ENCODE measurements at places on chromosomes 7 and 10.

DNA sequence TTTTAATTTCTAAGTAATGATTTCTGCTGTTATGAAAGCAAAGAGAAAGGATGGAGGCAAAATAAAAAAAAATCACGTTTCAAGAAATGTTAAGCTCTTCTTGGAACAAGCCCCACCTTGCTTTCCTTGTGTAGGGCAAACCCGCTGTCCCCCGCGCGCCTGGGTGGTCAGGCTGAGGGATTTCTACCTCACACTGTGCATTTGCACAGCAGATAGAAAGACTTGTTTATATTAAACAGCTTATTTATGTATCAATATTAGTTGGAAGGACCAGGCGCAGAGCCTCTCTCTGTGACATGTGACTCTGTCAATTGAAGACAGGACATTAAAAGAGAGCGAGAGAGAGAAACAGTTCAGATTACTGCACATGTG lies 2.4 kb downstream of the ADRB1 start:
- no peak for DNase-seq

DNA sequence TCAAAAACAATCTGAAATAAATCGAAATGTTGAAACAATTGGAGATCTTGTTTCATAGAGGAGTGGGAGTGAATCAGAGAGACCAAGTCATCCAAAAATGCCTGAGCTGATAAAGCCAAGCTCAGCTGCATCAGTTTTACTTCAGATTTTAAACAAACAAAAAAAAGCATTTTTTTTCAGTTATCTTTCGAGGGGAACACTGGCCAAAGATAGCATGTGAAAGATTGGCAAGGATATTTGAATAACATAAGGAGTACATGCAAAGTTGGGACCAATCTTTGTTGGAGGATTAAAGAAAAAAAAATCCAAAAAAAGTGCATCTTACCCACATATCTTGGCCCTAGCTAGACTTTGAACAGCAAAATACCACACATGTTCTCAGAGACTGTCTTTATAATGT lies 47.2 kb downstream of the RHOBTB1 start:
- DNase-seq, result no peak

GRCh38 chr7:138746073-138746472 lies 44.9 kb upstream of the SVOPL start:
- no peak for DNase-seq

GRCh38 chr10:74103560-74104258 lies 46.9 kb downstream of the AP3M1 start:
- peak; percentile 51 for DNase-seq

DNA sequence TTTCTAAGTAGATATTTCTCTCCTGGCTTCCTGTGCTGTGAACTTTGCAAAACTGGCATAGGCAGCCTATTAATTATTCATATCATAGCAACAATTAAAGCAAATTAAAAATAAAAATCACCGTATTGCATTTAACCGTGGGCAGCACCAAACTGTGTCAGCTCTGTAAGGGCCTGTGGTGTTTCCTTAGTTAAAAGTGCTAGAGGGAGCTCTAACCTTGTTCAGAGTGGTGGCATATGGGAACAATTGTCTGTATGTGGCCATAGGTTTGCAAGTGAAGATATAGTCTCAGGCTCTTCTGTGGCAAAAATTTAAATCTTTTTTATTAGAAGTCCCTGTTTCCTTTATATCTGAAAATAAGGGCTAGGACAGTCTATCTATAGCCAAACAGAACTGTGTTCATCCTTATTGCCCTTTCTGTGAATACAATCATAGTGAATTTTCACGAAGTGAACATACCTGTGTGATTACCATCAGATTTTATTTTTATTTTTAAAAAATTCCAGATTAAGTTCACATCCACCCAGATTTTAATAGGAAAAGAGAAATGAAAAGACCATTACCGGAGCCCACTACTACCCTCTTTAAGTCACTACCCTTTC lies 92.6 kb downstream of the POLL start:
- peak; percentile 28 for DNase-seq

DNA sequence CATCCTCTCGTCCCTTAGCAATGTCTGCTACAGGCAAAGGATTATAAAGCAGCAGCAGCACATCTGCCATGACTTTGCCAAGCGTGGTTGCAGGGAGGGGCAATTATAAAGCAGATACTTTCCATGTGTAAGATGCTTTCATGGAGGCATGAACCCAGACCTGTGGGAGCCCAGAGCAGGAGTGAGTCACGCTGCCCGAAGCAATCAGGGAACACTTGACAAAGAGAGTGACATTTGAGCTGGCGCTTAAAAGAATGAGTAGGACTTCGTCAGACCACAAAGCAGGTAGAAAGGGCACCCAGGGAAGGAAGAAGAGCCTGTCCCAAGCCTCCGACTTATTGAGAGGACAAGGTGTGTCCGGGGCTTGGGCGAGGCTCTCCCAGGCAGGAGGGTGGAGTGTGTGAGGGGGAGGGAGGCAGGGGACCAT lies 147.2 kb downstream of the MYOF start:
- DNase-seq, result no peak

DNA sequence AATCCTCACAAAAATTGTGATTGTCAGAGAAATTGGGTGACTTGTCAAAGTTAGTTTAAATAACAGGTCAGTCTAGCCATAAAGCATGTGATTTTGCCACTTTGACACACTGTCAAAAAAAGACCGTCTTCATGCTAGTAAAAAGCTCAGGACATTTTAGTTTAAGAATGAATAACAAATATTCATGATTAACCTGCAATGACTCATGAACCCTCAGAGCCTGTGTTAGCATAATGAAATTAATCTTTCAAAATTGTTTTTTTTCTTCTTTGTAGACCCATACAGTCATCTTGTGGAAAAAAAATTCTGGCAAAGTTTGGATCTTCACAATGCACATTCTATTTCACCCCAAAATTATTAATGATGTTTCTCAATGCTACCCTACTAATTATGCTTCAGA lies 255.2 kb upstream of the POT1 start:
- DNase-seq, result no peak
